ENCODE measurements at places on chromosomes 4 and X. TPM values are rescaled to one million over a fixed set of nuclear protein-coding genes. Genes with fewer than 3 reads are reported as not detected.

- no peak overlapping the region for H3K27ac ChIP-seq
- H3K4me1 ChIP-seq: no peaks in the 10 kb centered on the region
- no peak overlapping the region for H3K4me3 ChIP-seq
- no peaks in the 10 kb centered on the region for H3K36me3 ChIP-seq
These were observed 20.5 kb downstream of the AKAP4 start for GRCh38 chrX:50180073-50180940.

- no peaks in the 10 kb centered on the region for H3K4me1 ChIP-seq
- H3K27me3 ChIP-seq: no peaks in the 10 kb centered on the region
- no peak for DNase-seq
- H3K27ac ChIP-seq: no peak overlapping the region
- no peaks in the 10 kb centered on the region for H3K36me3 ChIP-seq
These were observed 738.2 kb downstream of the ADGRL3 start for GRCh38 chr4:61938250-61938846.

- peak overlapping the region; percentile 94 for H3K27ac ChIP-seq
- DNase-seq: no peak
- H3K4me3 ChIP-seq: peak overlapping the region; percentile 80
- H3K4me1 ChIP-seq: peaks cover 3% of the 10 kb centered on the region
These were observed 586 bp downstream of the BCAP31 start for GRCh38 chrX:153723351-153724251.

DNA sequence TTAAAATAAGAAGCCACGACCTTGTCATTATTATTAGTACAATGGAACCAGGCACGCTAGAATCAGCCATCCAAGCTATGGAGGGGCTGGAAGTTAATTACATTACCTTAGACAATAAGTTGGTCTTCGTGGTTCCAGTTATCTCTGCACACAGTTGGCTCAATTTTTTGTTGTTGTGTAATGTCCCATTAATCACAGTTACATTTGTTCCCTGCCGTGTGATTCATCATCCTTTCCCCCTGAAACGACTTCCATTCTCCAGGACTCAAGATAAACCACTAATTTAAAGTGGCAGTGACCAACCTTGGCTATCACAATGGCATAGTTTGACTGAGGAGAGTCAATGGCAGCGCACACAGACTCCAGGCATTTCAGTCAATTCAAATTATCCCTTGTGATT lies 905.0 kb downstream of the RAB28 start:
- no peaks in the 10 kb centered on the region for H3K4me1 ChIP-seq
- H3K27ac ChIP-seq: no peak overlapping the region
- H3K27me3 ChIP-seq: no peaks in the 10 kb centered on the region

DNA sequence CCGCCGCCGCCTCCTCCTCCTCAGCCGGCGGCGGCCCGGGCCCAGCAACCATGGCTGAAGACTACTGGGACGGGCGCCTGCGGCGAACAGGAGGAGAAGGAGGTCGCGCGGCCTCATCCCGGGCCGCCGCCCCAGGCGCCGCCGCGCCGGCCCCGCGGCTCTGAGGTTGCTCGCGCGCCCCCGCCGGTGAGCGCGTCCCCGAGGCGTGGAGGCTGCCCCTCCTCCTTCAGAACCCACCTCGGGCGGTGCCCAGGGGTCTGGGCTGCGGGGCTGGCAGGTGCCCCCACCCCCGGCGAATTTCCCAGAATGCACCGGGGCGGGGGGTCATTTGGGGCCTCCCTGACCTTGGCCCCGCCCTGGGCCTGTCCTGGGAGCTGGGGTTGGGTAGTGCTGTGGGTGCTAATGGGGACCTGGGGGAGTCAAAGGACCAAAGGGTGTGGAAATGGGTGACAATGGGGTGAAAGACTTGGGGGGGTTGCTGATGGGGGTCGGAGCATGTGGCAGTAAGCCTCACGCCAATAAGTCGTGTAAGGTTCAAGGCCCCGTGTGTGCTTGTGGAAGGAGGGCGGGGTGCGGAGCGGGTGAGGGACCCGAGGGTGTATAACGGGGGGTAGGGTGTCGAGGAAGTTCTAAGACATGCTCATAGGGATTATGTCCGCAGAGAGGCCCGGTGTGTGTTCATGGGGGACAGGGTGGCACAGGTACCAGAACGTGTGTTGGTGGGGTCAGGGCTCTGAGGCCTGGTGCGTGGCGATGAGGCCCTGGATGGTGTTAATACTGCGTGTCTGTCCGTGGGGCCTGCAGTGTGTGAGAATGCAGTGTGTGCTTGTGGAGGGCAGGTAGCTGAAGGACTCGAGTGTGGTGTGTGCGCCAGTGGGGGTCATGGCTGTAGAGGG lies 687 bp downstream of the CDK16 start:
- no peaks in the 10 kb centered on the region for H3K27me3 ChIP-seq
- peak overlapping the region; percentile 96 for H3K4me3 ChIP-seq
- peak; percentile 37 for DNase-seq
- no peaks in the 10 kb centered on the region for H3K36me3 ChIP-seq
- peak overlapping the region; percentile 97 for H3K27ac ChIP-seq

DNA sequence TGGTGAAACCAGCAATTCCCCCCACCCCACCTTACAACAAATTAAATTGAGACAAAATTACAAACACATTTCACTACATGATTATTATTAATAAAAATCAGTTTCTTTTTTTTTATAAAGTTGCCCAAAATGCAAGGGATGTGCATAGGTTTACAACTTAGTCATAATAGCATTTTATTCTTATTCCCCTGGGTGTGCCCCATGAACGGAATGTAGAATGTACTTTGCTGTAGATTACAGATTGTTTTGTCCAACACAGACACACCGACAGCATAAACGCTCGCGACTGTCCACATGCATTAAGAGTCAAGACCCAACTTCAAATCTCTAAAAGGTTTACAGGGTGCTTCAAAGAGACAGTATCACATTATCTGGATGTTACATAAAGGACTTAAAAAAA lies 72.3 kb downstream of the NYX start:
- no peaks in the 10 kb centered on the region for H3K4me1 ChIP-seq
- no peak for DNase-seq
- H3K27ac ChIP-seq: no peak overlapping the region
- H3K4me3 ChIP-seq: no peak overlapping the region
- H3K36me3 ChIP-seq: no peaks in the 10 kb centered on the region
- H3K27me3 ChIP-seq: no peaks in the 10 kb centered on the region

The MAGEB10 gene
- not detected for total RNA-seq

DNA sequence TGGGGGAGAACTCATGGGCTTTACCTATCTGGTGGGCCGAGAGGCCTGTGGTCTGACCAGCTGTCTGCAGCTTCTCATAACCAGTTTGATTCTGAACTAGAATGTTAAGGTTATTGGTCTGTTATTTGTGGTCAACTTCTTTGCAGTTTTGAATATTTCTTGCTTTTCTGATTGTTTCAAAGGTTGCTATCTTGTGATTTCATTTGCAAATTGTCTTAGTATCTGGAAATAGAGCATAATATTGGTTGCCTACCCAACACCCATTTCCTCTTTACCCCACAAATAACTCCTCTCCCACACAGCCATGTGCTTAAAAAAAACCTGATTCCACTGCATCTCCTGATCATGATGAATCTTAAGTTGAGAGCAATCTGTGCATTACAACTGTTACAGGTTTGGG lies 39.1 kb upstream of the BMP2K start:
- DNase-seq: no peak
- no peaks in the 10 kb centered on the region for H3K4me1 ChIP-seq
- no peak overlapping the region for H3K27ac ChIP-seq
- no peaks in the 10 kb centered on the region for H3K27me3 ChIP-seq

The CXCL1 gene
- 31.3 TPM for total RNA-seq

GRCh38 chr4:156362581-156362980 lies 408.9 kb upstream of the CTSO start:
- H3K36me3 ChIP-seq: no peaks in the 10 kb centered on the region
- no peaks in the 10 kb centered on the region for H3K27me3 ChIP-seq
- no peak overlapping the region for H3K4me3 ChIP-seq
- no peak overlapping the region for H3K27ac ChIP-seq

DNA sequence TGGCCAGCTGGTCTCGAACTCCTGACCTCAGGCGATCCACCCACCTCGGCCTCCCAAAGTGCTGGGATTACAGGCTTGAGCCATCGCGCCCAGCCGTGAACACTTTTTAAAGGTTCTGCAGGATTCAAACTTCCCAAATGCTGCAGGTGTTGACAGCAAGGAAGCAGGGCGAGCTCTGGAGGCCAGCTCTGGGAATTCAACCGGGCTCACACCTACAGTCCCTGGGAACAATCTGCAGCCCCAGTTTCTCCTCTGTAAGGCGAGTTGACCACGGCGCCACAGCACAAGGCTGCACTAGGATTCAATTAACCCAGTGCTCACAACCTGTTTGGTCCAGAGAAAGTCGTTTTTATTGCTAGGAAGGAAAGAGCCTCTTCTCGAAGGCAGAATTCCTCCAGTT lies 1.6 kb downstream of the MTNR1A start:
- H3K27me3 ChIP-seq: peaks cover 28% of the 10 kb centered on the region
- no peak overlapping the region for H3K4me3 ChIP-seq
- no peak for DNase-seq

The GLUD2 gene
- total RNA-seq: 2.8 TPM

The QRFPR gene
- 1.3 TPM for total RNA-seq
